ENCODE measurements at places on chromosomes 11 and 22.
A peak's percentile ranks its signal among the peaks of the same experiment; 100 is the strongest.

GRCh38 chr11:95522874-95523273, 266.7 kb downstream of the FAM76B start:
- no peaks in the 10 kb centered on the region for H3K27me3 ChIP-seq
- H3K4me1 ChIP-seq, result no peaks in the 10 kb centered on the region
- DNase-seq, result no peak
- H3K27ac ChIP-seq, result no peak overlapping the region
- H3K4me3 ChIP-seq, result no peak overlapping the region

GRCh38 chr11:47863189-47863897, 15.2 kb upstream of the NUP160 start:
- peak overlapping the region; percentile 11 for H3K27ac ChIP-seq
- H3K4me3 ChIP-seq, result no peak overlapping the region
- no peaks in the 10 kb centered on the region for H3K4me1 ChIP-seq
- DNase-seq, result no peak

DNA sequence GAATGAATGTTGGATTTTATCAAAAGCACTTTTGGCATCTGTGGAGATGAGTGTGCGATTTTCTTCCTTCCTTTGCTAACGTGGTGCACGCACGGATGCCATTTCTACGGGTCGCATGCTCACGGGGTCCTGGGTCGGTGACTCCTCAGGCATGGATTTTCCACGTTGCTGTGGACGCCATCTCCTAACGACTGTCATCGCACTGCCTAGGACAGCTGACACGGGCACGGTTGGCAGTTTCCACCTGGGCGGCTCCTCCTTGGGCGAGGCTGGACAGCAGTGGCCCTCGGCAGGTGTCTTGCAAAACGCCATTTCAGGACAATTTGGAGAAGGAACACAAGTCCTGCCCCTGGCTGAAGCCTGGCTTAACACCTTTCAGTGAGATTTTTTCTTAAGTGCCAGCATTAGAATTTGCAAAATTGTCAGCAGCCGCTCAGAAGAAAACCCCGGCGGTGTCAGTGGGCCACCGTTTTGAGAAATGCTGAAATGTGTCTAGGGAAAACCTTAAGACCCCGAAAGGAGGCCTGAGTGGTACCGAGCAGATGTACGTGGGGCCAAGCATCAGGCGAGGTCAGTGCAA, 34.7 kb upstream of the TOLLIP start:
- no peaks in the 10 kb centered on the region for H3K36me3 ChIP-seq
- H3K4me3 ChIP-seq, result no peak overlapping the region
- peak; percentile 14 for DNase-seq
- H3K27me3 ChIP-seq, result no peaks in the 10 kb centered on the region

- no peak overlapping the region for H3K27ac ChIP-seq
- no peak overlapping the region for H3K4me3 ChIP-seq
- H3K4me1 ChIP-seq, result no peaks in the 10 kb centered on the region
- H3K36me3 ChIP-seq, result no peaks in the 10 kb centered on the region
Observed at GRCh38 chr22:37492428-37493344, 6.5 kb upstream of the MFNG start.

DNA sequence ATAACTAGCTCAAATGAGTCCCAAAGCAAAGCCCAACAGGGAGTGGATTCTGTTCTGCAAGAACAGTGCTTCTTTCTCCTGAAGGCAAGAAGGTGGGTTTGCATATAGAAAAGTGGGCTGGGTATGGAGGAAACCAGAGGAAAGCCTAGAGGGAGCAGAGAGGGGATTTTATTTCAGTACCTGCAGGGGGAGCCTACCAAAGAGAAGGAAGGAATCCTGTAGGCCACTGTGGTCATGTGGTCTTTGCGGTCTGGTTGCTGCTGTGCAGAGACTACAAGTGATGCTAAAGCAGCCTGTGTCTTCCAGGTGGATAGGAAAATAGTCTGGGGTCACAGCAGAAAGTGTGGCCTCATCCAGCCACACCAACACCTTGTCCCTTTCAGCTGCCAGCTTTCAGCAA, 33.2 kb upstream of the ZBTB16 start:
- no peaks in the 10 kb centered on the region for H3K36me3 ChIP-seq
- no peak for DNase-seq
- no peak overlapping the region for H3K27ac ChIP-seq
- no peak overlapping the region for H3K4me3 ChIP-seq

- peak within 1 kb of the TSS; percentile 14 for H3K4me3 ChIP-seq
- DNase-seq, result peak; percentile 65
- peak within 1 kb of the TSS; percentile 86 for H3K27ac ChIP-seq
- no peaks in the 10 kb centered on the region for H3K36me3 ChIP-seq
- H3K4me1 ChIP-seq, result peaks cover 14% of the 10 kb centered on the region
Observed at GRCh38 chr22:37187891-37188761, at the start of gene C1QTNF6. Gene C1QTNF6 (minus strand): TSS chr22:37188247. CDS start chr22:37188213, 34 bp downstream.

- H3K4me3 ChIP-seq, result no peak overlapping the region
- H3K4me1 ChIP-seq, result no peaks in the 10 kb centered on the region
- DNase-seq, result no peak
- H3K27ac ChIP-seq, result no peak overlapping the region
- H3K27me3 ChIP-seq, result no peaks in the 10 kb centered on the region
- H3K36me3 ChIP-seq, result peaks cover 6% of the 10 kb centered on the region
Observed at GRCh38 chr11:70324376-70325115, 54.1 kb downstream of the PPFIA1 start.

- no peaks in the 10 kb centered on the region for H3K27me3 ChIP-seq
- no peak for DNase-seq
- H3K4me3 ChIP-seq, result no peak overlapping the region
Observed at GRCh38 chr11:110919241-110919922, 207.1 kb upstream of the ARHGAP20 start.

- no peak for DNase-seq
- H3K27me3 ChIP-seq, result no peaks in the 10 kb centered on the region
- H3K4me3 ChIP-seq, result no peak overlapping the region
- H3K4me1 ChIP-seq, result no peaks in the 10 kb centered on the region
- no peak overlapping the region for H3K27ac ChIP-seq
- peaks cover 17% of the 10 kb centered on the region for H3K36me3 ChIP-seq
Observed at GRCh38 chr11:120457996-120458395, 53.6 kb upstream of the GRIK4 start.

Data from colonic mucosa (tissue), 4 donors.